ENCODE measurements at places on chromosomes 1 and 21. TPM values are rescaled to one million over a fixed set of nuclear protein-coding genes. Genes with fewer than 3 reads are reported as not detected.

- DNase-seq, result no peak
These were observed 45.9 kb upstream of the CRB1 start for GRCh38 chr1:197222025-197222685.

DNA sequence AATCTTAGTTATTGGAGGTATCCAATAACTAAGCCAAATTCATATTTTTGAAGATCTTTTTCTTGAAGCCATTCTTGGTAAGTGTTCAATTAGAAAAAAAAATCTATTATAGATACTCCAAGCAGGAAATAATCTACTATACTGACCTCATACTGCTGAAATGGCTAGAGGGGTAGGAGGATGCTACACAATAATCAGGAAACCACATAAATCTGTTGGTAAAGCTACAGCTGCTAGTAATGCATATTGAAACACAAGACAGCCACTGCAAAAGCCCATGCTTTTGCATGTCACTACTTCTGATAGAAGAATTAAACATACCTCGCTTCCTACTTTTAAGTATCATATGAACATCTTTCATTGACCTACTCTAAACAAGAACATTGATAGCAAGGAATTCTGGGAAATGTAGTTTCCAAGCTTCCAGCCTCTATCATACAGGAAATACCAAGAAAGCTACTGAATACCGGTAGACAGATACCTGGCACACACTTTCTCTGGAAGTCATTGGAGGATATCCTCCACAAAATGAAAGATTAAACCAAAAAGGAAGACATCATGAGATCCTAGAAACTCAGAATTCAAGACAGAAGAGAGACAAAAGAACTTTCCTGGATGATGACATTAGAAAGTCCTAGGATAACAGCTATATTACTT is 103.0 kb upstream of the VAV3 start:
- DNase-seq, result no peak

DNA sequence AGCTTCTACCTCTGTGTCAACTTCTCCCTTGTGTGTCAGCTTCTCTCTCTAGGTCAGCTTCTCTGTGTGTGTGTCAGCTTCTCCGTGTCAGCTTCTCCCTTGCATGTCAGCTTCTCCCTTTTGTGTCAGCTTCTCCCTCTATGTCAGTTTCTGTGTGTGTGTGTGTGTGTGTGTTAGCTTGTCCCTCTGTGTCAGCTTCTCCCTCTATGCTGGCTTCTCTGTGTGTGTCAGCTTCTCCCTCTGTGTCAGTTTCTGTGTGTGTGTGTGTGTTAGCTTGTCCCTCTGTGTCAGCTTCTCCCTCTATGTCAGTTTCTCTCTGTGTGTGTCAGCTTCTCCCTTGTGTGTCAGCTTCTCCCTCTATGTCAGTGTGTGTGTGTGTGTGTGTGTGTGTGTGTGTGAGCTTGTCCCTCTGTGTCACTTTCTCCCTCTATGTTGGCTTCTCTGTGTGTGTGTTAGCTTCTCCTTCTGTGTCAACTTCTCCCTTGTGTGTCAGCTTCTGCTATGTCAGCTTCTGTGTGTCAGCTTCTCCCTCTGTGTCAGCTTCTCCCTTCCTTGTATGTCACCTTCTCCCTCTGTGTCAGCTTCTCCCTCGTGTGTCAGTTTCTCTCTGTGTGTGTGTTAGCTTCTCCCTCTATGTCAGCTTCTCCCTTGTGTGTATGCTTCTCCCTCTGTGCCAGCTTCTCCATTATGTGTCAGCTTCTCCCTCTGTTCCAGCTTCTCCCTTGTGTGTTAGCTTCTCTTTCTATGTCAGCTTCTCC is 6.3 kb upstream of the UBXN10 start:
- DNase-seq, result no peak

The KRTAP20-2 gene
- total RNA-seq, result not detected

- DNase-seq, result no peak
These were observed 17.6 kb upstream of the SLC30A1 start for GRCh38 chr1:211596418-211597181.

DNA sequence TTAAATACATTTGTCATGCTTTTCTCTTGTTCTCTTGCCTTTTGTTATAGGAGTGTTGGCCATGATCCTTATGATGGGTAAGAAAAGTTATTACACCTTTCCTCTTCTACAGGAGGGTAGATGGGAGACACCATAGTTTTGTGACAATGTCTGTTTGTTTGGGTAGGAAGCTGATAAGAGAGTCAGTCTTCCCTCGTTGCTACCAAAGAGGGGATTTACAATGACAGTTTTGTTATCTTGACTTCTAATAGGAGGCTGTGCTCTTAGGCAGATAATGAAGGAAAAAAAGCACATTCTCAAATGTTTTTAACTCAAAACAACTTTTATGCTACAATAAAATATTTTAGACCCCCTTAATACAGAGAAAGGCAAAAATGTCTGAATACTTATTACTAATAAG is 48.0 kb upstream of the WLS start:
- DNase-seq, result no peak

The SHCBP1L gene
- not detected for total RNA-seq

The SLAMF6 gene
- total RNA-seq, result not detected

DNA sequence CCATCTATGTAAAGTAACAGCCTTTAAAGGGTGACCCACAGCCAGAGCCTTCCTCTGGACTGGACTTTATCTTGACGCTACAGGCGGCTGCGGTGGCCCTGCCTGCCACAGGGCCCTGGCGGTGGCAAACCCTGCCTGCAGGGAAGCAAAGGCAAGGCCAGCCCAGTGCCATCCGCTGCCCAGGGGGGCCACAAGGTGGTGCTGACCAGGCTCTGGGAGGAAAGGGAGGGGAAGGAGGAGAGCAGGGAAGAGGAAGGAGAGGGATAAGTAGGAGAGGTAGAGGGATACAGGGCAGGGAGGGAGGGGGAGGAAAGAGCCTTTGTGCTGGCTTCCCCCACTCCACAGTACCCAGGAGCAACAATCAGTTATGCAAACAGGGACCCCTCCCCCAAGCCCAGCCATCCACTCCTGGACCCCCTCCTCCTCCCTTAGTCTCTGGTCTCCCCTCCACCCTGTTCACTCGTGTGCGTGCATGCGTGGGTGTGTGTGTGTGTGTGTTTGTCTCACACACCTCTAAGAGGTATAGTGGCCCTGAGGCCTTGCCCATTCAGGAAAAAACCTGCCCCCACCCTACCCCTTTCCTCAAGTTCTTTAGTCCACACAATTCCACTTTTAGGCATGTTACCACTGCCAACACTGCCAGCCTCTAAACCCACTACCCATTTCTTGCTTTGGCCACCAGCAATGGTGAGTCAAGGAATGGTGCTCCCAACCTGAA is 30.3 kb downstream of the SSBP3 start:
- no peak for DNase-seq

The MED8 gene
- total RNA-seq, result 60.7 TPM

DNA sequence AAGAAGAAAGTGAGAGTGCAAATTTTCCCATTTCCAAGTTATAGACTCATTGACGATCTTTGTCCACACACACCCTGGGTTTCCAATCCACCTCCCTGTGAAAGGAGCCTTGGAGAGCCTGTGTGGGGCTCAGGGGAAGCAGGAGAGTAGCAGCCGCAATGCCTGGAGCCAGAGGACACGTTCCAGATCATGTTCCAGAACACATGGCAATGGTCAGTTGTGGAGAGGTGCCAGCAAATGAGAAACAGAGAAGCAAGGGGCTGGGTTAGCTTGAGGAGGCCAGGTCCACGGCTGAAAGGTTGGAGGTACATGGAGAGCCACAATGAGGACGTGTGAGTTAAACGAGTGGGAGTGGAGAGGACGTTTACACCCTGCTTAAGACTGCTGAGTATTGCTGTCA is 33.0 kb upstream of the SIPA1L2 start:
- DNase-seq, result no peak

DNA sequence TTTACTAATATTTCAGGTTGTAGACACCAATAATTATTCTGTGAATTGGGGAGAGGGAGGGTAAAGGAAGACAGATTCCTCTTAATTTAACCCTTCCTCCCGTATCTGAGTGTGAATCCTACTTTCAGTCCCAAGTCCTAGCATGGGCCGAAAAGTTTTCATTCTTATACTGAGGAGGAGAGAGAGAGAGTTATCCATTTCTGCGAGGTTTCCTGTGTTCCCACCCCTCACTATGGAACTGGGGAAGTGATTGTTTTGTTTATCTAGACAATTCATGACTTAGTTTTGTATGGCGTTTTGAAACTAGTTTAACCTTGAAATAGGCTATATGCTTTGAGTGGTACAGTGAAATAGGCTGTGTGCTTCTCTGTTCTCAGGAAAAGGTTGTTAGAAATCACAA is 134.0 kb upstream of the DPYD start:
- DNase-seq, result peak; percentile 14

DNA sequence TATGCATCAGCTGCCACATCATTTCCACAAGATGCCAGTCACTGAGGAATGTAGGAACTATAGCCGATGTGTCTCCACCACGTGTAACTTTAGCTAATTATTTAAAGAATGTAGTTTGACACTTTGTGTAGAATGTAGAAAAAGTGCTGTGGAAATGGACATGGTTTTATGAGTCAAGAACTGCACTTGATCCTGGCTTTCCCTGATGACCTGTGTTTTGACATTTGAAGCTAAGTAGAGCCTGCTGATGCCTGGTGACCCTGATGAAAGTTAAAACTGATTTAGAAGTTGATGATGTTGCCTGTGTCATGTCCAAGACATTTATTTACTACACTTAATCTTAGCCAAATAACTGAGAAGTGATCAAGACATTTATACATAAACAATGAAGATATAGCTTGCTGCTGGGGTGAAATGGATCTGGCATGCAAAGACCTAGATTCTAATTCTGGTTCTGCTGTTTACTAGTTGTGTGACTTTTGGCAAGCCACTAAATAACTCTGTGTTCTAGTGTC is 4.4 kb upstream of the OSBPL9 start:
- no peak for DNase-seq

The TMPRSS3 gene
- total RNA-seq, result 0.45 TPM

The GJA9 gene
- not detected for total RNA-seq

- DNase-seq, result no peak
These were observed 45.5 kb downstream of the OLFML2B start for GRCh38 chr1:161978011-161978790.

DNA sequence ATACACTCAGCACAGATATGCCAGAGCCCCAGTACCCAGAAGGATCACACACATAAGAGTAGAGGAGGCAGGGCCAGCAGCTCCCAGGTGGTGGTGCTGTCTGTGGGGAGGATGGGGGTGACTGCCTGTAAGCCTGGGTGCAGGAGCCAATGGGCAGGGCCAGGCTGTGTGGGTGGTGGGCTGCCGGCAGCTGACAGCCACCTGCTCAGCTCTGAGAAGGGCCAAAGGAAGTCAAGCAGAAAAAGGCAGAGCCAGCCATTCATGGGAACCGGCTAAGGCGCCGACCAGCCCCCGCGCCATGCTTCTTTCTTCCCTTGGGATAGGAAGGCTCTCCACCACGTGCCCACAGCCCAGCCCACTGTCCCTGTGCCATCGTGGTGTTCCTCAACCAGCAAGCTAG is 14.1 kb downstream of the PIK3C2B start:
- no peak for DNase-seq

DNA sequence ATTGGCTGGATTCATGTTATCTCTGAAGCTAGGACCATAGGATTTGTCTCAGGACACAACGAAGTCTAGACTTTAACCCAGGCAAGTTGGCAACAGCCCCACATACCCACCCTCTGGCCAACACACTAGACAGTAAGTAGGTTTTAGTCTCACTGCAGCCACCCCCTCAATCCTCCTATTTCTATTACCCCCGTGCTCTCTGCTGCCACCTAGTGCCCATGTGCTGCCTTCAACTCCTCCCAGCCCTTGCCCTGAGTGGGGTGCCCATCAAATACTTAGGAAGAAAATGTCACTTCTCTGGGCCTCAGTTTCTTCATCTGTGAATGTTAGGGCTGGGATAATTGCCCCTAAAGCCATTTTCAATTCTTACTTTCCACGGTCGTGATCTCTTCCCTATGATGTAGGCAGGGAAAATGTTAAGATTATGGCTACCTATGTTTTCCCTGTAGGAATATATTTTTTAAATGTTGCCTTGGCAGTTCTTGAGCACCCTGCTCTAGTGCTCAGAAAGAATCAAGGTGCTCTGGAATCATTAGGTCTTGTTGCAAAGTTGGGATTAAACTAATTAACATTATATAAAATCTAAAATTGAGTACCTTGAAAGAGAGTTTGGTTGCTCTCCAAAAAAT is 213.0 kb downstream of the LMX1A start:
- DNase-seq, result no peak

The CELA3A gene
- not detected for total RNA-seq

DNA sequence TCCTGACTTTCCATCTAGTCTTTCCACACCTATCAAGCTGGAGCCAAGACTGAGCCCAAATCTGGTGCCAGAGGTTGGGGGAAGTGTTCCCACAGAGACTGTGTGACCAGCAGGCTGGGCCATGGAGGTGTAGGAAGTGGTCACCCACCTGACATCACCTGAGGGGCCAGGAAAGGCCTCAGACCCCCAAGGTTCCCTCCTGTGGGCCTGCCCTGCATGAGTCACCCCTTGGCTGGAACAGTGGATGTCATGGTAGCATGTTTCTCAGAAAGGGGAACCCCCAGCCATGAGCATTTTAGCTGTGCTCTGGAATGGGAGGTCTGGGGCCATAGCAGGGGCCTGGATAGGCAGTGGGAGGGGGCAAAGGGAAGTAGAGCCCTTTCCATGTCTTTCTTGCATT is 5.7 kb upstream of the TNFRSF8 start:
- DNase-seq, result no peak

GRCh38 chr1:22627331-22627730 is 9.1 kb upstream of the C1QA start:
- no peak for DNase-seq

The AMPD1 gene
- total RNA-seq, result not detected

GRCh38 chr1:229970714-229971113 is 96.3 kb upstream of the GALNT2 start:
- no peak for DNase-seq

The AJAP1 gene
- not detected for total RNA-seq

DNA sequence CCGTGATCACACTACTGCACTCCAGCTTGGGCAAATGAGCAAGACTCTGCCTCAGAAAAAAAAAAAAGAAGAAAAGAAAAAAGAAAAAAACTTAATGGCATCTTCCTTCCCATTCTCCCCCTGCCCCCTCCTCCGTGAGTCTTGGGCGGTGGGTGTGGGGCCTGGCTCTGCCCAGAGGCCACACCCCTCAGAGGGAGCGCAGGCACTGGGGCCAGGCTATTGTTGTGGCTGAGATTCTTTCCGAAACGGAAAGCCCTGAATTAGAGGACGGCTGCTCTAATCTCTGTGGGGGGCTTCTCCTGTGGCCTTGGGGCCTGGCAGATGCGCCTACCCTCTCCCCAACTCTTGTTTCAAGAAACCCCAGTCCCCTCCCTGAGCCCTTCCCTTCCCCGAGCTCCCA is 4.1 kb upstream of the FAM110D start:
- DNase-seq, result no peak

The PTPN7 gene
- total RNA-seq, result not detected

- peak; percentile 14 for DNase-seq
These were observed 4.9 kb downstream of the NHLH1 start for GRCh38 chr1:160371756-160372155.

GRCh38 chr1:206716870-206717673 is 32.4 kb downstream of the MAPKAPK2 start:
- DNase-seq, result no peak

Data from SJSA1 (cell line).